SK-N-MC (cell line): ENCODE measurements at places on chromosomes 5 and 9.

DNA sequence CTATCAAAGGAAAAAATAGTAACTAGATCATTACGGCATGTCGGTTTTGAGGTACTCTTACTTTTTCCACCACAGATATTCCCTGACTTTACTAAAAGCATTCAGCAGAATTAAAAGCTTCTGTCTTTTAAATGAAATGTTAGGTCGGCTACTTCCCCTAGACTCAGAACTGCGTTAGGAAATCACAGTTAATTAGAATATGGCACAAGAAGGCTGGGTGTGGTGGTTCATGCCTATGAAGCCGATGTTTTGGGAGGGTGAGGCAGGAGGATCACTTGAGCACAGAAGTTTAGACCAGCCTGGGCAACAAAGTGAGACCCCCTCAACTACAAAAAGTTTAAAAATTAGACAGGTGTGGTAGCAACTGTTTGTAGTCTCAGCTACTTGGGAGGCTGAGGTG, 24.4 kb downstream of the CEMIP2 start:
- no peak for DNase-seq

GRCh38 chr5:154302161-154302560, 111.6 kb downstream of the GALNT10 start:
- no peak for DNase-seq

- no peak for DNase-seq
Measured at GRCh38 chr5:76269932-76270610, 133.0 kb upstream of the IQGAP2 start.

- DNase-seq, result no peak
Measured at GRCh38 chr5:94850960-94851359, 232.5 kb downstream of the SLF1 start.

- no peak for DNase-seq
Measured at GRCh38 chr5:141864371-141865370, 13.5 kb downstream of the PCDH1 start.

- peak; percentile 5 for DNase-seq
Measured at GRCh38 chr5:129899454-129899853, 4.8 kb upstream of the CHSY3 start.

DNA sequence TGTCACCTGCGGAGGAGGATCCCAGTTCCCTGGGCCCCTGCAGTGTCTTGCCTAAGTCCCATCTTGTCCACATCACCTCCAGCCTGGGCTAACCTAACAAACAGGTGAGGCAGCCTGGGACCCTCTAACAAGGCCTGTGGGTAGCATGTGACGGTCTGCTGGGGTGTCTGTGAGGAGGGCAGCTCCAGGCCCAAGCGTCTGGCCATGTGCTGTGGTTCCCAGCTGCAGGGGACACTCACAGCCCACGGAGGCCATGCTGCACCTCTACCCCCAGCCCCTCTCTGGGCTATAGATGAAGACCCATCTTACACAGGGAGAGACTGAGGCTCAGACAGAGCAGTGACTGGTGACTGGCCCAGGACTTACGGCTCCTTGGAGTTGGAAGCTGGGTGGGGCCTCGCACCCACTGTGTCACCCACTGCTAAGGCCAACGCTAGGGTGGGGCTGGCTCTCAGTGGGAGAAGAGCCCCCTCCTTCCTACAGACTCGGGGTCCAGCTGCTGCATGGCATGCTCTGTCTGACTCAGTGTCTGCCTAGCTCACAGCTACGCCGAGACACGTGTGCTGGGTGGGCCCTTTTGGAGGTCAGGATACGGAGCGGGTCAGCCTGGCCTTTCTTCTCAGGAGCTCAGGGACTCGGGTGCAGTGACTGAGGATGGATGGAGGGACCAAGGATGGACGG, 40.8 kb upstream of the RNF130 start:
- no peak for DNase-seq

DNA sequence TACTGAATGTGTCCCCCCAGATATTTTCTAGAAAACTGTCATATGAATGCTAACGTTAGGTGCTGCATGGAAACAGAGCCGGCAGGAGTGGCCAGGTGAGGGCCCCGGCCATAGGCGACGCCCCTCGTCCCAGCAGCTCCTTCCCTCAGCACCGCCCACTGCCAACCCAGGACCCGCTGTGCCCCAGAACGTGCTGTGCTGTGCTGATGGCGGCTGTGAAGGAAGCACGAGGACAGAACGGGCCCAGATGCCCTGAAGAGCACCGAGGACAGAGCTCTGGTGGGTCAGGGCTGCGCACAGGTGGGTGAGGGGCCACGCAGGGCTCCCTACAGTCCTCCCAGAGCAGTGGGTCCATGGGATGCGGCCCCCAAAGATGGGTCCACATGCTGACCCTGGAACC, 30.3 kb downstream of the LPCAT1 start:
- no peak for DNase-seq

DNA sequence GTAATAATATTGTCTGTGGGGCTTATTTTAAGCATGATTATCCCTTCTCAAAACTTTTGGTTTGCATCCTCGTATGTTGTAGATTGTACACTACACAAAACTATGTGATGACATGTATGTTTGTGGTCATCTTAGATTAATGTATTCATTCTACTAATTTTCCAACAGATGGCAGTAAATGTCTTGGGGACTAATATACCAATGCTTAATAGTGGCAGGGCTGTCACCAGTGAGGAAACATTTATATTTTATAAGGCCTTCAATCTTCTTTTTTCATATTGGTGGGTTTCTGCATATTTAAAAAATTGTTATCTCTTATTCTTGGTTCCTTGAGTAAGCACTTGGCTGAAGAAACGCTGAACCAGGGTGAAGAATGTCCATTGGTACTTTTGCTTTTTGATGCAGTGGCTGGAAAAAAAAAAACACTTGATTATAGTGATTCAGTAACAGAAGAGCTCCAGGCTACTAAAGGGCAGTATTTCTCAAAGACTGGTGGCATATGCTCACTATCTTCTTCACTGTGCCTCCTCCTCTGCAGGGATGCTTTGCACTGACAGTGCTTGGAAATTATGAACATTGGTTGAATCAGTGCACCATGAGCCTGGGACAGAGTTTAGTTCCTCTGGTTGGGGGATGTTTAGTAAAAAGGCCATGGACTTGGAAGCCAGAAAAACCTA, 530.3 kb downstream of the RASEF start:
- DNase-seq, result no peak

- DNase-seq, result no peak
Measured at GRCh38 chr5:123647066-123647465, 135.1 kb downstream of the CSNK1G3 start.

- DNase-seq, result no peak
Measured at GRCh38 chr9:94813379-94813778, 86.9 kb downstream of the AOPEP start.

DNA sequence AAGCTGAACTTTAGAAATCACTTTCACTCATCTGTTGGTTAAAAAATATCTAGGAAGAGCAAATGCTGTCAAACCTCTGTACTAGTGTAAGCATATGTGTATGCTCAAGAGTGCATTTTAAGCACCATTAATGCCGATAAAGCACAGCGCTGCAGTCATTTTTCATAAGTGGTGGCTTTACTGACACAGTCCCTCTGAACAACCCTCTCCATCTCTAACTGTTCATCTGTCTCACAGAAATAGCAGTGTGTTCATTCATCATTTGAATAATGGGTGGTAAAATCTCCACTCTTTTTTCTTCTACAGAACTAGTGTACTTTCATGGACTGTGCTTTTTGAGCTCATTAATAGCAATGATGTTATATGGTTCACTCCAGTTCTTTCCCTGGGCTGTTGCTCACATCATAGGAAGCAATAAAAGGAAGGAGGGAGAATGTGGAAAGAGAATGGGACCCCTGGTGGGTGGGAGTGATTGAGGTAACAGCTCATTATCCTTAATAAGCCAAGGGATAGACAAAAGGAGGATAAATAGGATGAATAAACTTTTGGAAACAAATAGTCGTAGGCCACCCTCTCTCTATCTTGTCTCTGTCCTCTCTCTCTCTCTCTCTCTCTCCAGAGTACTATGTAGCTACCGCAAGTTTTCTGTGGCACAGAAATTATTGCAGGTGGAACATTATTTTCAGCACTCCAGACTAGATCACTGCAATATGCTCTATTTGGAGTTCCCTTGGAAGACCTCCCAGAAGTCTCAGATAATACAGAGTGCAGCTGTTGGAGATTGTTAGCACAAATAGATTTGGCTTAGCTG, 117.9 kb upstream of the PRDM9 start:
- no peak for DNase-seq

DNA sequence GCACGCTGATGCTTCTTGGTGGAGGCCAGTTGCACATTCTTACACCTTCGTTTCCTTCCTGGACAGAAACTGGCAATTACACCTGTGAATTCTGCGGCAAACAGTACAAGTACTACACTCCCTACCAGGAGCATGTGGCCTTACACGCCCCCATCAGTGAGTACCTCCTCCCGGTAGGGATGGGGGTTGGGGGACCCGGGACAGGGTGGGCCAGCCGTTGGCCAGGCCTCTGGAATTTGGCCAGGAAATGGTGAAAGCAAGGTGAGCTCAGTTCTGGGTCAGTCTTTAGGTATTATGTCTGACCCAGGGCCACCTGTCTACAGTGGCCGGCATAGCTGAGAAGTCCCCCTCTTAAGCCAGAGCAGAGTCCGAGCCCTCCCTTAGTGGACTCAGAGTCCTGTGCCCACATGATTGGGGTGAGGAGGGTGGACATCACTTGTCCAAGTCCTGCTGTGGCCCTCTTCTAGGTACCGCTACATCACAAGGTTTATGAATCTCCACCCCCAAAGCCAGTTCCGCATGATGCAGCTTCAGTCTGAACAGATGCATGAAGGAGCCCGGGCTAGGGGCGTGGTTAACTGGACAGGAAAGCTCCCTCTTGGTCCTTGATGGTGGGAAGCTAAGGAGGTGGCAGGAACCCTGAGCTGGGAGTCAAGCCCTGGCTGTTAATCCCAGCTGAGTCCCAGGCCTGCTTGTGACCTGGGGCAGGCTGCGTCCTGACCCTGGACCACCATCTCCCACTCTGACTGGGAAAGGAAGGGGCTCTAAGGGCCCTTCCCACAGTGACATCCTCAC, 61.3 kb downstream of the AMBP start:
- no peak for DNase-seq

DNA sequence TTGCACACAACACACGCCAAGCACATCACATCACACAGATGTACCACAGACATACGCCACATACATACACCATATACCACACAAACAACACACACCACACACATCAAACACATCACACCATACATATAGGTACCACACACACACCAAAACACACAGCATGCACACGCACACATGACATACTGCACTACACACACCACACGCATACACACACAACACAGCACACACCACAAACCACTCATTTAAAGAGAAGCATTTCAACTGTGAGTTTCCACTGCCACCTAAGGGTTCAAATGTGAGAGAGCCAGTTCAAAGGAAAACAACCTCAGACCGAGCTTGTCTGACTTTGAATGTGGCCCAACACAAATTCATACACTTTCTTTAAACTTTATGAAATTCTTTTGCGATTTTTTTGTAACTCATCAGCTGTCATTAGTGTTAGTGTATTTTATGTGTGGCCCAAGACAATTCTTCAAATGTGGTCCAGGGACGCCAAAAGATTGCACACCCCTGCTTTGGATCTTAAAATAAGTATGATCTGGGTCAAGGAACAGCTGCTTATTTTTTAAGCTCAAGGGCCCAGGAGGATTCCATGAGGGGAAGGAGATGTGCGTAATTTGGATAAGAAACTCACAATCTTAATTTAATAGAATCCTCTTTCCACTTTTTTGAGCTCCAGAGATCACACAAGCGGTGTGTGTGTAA, 494.6 kb downstream of the GADD45G start:
- no peak for DNase-seq

- no peak for DNase-seq
Measured at GRCh38 chr9:127776924-127777289, 1.6 kb downstream of the SH2D3C start.

DNA sequence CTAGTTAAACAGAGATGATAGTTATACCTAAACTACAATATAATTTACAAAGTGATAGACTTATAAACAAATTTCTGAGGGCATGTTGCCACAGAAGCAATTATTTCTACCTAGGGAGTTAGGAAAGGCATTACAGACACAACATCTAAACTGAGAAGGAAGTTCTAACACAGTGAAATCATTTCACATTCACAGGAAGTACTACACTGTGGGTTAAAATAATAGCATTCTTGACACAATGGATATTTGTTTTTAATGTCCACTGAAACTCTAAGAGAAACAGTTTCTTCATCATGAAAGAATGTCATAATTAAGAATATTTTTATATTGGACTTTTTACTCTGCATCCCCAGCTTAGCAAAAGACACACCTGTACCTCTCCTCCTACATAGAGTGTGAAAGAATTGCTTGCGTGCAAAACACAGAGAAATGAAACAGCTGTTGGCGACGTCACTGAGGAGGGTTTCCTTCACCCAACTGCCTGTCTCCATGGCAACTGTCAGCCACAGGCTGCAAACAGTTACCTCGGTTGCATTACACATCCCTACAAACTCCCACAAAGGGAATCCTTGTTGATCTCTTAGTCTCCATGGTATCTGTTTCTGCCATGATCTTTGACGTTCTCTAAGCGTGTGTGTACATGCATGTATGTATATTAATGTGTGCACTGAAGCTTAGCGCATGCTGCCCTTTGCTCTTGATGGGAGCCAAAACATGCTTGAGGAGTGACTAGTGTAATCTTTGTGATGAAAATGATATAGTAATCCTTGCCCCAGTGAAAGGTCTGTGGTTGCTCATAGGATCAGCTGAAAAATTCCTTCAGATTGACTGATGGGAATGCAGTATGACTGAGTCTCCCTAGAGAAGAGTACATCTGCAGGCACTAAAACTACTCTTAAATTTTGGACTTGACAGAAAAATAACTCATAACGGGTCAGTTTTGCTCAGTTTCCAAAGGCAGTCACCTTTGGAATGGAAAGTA, 168.5 kb downstream of the ACTL7B start:
- DNase-seq, result no peak
